ENCODE measurements at places on chromosomes 4 and X.

- DNase-seq: no peak
These were observed 8.4 kb downstream of the BEND4 start for GRCh38 chr4:42144028-42144427.

- no peak for DNase-seq
These were observed 258.7 kb downstream of the CXXC4 start for GRCh38 chr4:104235967-104236366.

GRCh38 chr4:147219145-147219544, 261.8 kb upstream of the EDNRA start:
- DNase-seq: no peak

- no peak for DNase-seq
These were observed 98.7 kb downstream of the MAB21L2 start for GRCh38 chr4:150680651-150681050.

DNA sequence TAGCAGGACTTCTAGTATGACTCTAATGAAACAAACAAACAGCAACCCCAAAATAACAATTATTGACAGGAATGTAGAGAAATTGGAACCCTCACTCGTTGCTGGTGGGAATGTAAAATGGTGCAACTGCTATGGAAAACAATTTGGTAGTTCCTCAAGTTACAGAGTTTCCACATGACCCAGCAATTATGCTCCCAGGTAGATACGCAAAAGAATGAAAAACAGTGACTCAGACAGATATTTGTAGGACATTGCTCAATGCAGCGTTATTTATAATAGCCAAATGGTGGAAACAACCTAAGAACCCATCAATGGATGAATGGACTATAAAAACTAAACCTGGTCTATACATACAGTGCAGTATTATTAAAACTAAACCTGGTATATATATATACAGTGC, 646.1 kb upstream of the FRG1 start:
- no peak for DNase-seq

DNA sequence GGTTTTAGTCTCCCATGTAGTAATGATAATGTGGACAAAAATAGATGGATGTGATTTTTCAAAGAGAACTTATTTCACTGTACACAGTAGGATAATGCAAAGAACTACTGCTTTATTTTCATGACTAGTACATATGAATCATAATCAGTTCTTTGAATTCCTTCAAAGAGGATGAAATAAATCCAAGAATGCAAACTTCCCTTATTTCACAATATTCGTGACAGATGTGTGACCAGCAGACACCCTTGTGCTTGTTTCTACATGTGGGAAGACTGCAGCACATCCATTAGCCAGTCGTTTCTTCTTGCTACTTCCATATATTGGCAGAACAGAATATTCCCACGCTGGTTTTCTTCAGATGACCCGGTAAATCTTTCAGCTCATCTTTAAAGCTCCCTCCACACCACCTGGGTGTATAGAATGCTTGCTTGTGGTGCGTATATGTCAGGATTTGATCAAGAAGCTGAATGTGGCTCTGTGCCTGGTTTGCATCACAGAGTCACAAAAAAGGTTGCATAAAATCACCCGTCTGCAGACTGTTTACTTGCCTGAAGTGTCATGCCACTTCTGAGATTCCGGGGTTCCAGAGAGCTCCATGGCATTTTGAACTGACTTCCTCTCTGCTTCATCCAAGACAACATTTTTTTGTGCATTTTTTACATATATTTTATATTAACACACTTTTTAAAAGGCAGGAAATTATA, 47.7 kb upstream of the FAT4 start:
- DNase-seq: no peak

DNA sequence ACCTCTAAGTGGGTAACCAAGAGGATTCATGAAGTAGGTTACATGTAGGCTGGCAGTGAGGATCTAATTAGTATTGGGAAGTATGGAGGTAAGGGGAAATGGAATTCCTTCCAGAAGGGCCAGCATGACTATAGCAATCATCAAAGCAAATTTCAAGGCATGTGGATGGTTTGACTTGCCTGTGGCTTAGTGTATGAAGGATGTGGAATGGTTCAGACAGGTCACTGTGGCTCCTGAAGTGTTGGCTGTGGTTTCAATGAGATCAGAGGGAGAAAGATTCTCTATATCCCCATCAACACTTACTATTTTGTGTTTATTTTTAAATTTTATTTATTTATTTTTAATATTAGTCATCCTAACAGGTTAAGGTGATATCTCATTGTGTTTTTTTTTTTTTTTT, 121.6 kb upstream of the TBC1D9 start:
- DNase-seq: no peak

- DNase-seq: no peak
These were observed 33.4 kb upstream of the C4orf54 start for GRCh38 chr4:99690990-99691389.

DNA sequence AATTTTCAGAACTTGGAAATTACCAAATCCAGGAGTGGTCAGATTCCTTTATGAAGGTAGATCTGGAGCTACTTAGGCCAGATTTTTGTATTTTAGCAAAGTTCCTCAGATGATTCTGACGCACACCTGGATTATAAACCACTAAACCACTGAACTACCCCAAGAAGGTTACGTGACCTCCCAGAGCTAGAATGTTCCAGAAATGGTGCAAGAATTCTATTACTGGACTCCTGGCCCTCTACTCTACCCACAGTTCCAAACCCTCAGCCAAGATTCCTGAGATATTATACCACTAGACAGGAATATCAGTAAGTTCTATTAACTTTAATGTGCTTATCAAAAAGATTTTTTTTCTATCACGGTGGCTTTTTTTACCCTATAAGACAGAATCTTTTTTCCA, 67.1 kb downstream of the ABCG2 start:
- DNase-seq: no peak

GRCh38 chrX:98459669-98460068, 1576.0 kb downstream of the RPA4 start:
- no peak for DNase-seq

GRCh38 chr4:144565527-144566195, 80.3 kb upstream of the HHIP start:
- DNase-seq: no peak

DNA sequence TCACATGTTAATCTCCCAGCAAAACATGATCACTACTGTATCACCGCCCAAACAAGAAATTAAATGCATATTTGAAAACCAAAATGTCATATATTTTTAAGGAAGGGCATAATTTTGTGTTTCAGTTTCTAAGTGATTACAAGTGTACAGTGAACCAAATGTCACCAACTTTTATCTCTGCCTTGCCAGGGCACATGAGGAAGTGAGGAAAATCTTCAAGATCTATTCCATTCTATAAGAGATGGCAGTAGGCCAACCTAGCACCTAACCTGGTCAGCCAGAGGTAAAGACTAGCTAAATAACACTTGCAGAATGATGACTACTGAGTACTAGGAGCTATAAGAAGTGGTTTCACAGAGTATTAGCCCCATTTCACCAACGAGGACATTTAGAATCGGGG, 107.2 kb downstream of the ATP11C start:
- DNase-seq: no peak

DNA sequence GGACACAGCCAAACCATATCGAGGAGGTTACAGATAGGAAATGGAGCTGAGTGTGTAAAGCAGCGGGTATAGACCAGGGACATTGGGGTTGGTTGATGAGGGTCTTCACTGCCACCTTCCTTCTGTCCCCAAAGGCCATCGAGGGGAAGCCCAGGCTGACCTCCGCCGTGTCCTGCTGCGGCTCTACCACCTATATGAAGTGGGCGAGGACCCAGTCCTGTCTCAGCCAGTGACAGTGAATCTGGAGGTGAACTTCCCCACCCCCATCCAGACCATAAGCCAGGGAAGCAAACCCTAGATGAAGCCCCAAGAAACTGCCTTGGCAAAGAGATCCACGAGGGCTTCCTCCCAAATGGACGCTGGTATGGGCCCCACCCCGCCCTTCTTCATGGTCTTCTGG, 23.2 kb upstream of the MRFAP1 start:
- no peak for DNase-seq

DNA sequence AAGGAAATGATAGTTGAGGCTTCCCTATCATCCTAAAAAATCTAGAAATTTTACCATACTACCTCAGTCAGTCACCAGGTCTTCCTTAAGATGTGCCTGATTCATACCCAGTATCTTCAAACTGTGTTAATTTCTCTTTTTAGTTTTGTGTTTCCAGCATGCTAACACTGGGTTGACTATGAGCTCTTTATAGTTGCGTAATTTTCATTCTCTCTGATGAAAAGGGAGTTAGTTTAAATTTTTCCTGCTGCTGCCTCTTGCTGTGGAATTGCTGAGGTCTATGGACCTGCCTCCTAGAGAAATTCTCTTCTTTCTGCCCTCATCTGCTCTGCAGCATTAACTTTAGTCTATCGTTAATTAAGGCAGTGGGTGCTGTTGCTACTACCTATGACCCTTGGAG, 66.6 kb downstream of the BANK1 start:
- DNase-seq: no peak

- DNase-seq: no peak
These were observed 353.8 kb downstream of the NAP1L3 start for GRCh38 chrX:93319609-93320008.

GRCh38 chrX:38220024-38220414, 652 bp downstream of the SRPX start:
- DNase-seq: no peak

DNA sequence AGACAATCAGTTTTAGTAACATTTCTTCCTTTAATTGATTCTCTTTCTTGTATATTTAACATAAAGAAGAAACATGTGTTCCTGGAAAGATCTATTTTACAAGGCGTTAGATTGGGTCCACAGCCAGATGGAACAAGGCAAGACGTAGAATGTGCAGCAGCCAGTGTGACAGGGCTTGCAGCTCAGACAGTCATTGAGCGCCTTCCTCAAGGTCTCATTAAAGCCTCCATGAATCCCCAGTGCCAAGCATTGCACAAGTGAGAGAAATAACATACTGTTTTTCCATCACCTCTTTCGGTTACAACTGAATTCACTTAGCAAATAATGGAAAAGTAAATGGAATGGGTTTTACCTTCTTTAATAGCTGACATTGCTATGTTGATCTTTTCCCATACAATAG, 292.5 kb downstream of the USP46 start:
- no peak for DNase-seq

DNA sequence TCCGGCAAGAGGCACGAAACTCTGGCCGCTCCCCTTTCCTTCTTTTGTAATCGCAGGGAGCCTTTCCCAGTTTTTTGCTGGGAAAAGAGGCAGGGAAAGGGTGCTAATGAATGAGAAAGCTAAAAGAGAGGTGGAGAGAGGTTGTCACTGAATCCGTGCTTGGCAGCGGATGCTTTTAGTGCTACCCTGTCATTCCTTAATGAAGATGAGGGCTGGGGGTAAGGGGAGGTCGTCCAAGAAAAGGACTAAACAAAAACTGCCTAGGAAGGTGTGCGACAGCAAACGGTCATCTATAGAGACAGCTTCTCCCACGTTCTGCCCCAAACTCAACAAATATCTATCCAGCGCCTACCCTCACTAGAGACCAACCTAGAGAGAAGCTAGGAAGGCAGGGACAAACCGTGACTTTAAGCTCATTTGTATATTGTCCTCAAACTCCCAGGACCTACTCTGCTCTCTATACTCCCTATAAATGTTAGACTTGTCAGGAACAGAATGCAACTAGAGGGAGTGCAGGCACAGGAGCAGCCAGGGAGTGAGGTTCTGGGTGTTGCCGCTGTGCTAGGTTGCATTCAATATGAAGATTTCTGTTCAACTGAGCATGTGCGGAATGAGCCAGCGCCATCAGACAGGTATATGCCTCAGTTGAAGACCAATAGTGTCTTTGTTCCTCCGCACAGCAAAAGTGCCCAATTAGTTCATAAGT, 777 bp upstream of the CASK start:
- no peak for DNase-seq

DNA sequence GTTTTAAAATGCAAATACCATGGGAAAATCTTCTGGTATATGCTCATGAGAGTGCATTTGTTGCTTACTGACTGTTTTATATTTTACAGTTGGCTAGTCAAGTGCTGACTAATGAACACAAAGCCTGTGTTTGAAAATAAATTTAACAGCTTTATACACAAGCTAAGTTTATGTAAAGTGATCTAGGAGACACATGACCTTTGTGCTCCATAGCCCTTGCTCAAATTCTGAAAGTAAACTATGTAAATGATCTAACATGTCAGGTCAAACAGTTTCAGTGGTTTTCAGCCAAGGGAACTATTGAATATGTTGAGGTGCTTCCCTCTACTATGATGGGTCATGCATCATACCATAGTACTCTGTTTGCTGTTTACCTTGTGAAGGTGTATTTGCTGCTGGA, 36.7 kb downstream of the DIAPH2 start:
- no peak for DNase-seq
